Activated naive CD4-positive, alpha-beta T cell (primary cell): ENCODE measurements at places on chromosomes 1 and 21.

- no peak for DNase-seq
Measured at GRCh38 chr1:96358057-96358456, 363.5 kb upstream of the PTBP2 start.

DNA sequence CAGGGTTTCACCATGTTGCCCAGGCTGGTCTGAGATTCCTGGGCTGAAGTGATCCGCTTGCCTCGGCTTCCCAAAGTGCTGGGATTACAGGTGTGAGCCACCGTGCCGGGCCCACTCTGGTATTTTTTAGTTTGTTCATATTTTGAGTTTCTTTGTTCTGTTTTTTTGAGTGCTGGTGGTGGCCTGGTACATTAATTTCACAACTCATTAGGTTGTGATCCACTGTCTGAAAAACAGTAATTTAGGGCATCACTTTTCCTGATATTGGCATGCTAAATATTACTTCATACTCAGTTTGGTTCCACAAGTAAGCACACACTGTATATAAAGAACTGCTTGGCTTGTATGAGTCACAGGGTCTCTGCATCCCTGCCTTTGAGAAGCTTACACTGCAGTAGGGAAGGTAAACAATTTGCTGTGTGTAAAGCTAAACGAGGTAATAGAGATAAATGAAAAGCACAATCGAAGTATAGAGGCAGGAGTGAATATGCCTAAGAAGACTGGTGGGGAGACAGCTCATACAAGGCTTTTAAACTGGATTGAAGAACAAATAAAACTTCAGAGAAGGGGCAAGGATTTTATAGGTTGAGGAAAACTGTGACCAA lies 7.7 kb downstream of the SNX27 start:
- no peak for DNase-seq

GRCh38 chr1:1677718-1678580 lies 14.6 kb downstream of the SLC35E2B start:
- peak; percentile 32 for DNase-seq

DNA sequence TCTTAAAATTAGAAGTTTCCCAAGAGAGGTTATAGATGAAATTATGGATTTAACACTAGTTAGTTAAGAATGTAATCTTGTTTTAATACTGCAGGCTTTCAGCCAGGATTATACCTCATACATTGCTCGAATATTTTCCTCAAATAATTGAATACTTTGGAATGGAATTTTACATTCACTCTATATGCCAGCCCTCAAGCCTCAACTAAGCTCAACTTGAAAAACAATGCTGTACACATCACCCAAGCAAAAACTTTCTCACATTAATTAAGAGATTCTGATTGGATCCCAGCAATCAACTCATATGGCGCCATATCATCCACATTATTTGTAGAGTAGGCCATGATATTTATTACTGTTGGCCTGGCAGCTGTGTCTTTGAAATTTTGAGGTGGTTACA lies 710.7 kb upstream of the ADAMTS5 start:
- no peak for DNase-seq

GRCh38 chr1:89588480-89588879 lies 44.4 kb upstream of the LRRC8C start:
- DNase-seq = no peak

DNA sequence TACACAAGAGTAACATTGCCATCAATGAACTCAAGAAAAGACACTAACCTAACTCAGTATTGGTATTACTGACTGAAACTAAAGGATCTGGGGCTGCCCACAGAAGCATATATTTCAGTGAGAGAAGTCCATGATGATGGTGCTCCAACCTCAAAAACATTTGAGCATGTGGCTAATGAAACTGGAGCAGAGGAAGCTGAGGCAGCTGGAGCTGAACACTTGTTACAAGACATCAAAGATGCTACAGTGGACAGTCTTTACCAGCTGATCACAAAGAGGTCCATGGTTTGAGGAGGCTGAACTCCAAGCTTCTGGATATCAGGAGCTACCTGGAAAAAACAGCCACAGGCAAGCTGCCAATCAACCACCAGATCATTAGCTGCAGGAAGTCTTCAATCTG lies 42.2 kb upstream of the TTC39A start:
- DNase-seq = no peak

DNA sequence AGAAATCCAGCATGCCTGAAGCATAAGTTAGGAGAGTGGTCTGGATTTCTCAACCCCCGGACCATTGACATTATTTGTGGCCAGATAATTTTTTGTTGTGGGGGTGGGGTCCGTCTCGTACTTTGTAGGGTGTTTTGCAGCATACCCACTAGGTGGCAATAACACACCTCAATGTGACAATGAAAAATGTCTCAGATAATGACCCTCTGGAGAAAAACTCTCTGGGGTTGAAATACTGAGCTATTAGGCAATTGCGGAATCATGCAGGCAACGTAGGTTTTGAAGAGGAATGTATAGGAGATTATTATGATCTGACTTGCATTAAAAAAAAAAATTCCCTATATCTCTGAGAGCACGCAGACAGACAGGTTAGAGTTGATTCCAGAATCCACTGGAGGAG lies 25.3 kb upstream of the RRP15 start:
- DNase-seq = no peak

- DNase-seq = no peak
Measured at GRCh38 chr1:202770135-202770534, 38.1 kb downstream of the KDM5B start.

DNA sequence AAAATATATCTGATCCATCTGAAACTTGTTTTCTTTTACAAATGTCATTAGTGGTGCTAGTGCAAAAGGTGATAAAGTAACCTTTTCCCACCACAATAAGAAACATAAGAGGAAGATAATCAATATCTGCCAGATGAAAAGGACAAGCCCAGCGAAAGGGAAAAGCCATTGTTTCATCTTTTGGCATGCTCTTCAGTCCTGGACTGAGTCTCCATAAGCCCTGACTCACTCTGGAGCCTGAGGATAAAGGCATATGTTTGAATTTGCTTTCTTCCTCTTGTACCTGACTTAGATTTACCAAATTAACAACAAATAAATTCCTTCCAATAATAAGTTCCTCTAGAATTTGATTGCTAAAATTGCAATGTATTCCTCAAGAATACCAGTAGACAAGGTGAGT lies 13.6 kb downstream of the DNAJC11 start:
- DNase-seq = no peak

GRCh38 chr1:117118137-117118536 lies 3.4 kb downstream of the TRIM45 start:
- DNase-seq = no peak
